ENCODE measurements at places on chromosomes 11 and 22.

DNA sequence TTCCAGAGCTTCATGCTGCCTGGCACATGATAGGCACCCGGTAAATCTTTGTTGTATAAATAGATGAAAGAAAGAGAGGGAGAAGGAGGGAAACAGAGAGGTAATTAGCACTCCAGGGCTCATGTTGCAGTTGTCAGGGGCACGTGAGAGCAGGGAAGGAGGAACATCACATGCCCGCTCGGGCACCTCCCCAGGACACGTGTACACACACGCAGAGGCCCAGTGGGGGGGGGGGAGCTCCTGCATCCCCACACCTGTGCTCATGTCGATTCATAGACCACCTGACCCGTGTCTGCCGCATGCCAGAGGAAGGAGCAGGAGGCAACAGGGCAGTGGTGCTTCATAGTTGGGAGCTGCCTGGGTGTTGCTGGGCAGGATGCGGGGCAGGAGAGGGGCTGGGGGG lies 37.1 kb upstream of the NNMT start:
- no peak for DNase-seq

GRCh38 chr11:12802418-12803085 lies 128.3 kb downstream of the TEAD1 start:
- DNase-seq, result no peak

GRCh38 chr22:37275622-37276021 lies 6.7 kb upstream of the CYTH4 start:
- no peak for DNase-seq

GRCh38 chr11:72637926-72638325 lies 36.3 kb downstream of the PDE2A start:
- no peak for DNase-seq

GRCh38 chr22:19722982-19723231 lies 432 bp upstream of the GP1BB start:
- DNase-seq, result no peak

- DNase-seq, result peak; percentile 27
Observed at GRCh38 chr11:14644226-14645014, 816 bp downstream of the PDE3B start.

DNA sequence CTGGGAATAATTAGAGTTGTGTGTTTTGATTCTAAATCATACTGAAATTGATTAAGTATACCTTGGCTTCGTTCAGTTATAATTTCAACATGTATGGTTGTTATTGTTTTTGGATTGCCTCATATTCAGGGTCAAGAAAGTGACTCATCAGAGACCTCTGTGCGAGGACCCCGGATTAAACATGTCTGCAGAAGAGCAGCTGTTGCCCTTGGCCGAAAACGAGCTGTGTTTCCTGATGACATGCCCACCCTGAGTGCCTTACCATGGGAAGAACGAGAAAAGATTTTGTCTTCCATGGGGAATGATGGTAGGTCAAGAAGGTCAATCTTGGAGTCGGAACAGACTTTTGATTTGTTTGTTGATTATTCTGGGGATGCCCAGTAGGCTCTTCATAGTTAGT lies 40.4 kb downstream of the KMT2A start:
- no peak for DNase-seq

GRCh38 chr22:33620085-33620484 lies 300.2 kb downstream of the LARGE1 start:
- DNase-seq, result no peak

GRCh38 chr11:19241260-19242178 lies 774 bp upstream of the E2F8 start:
- DNase-seq, result no peak

DNA sequence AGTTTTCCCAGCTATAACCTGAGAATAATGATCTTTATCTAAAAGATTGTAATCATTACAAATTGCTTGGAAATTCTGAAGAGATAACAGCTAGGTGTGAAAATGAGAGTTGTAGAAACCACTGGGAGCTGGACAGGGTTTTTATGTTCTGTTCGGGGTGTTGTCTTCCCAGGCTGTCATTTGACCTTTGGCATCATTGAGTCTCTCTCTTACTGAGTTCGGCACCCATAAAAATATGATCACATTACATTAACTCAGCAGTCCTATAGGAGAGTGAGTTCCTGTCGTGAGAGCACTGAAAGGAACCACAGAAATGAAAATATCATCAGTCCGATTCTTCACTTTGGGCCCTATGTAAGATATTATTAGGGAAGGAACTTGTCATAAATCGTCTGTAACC lies 29.3 kb downstream of the KIRREL3 start:
- DNase-seq, result no peak

- DNase-seq, result no peak
Observed at GRCh38 chr11:45423036-45423435, 136.9 kb upstream of the SYT13 start.

DNA sequence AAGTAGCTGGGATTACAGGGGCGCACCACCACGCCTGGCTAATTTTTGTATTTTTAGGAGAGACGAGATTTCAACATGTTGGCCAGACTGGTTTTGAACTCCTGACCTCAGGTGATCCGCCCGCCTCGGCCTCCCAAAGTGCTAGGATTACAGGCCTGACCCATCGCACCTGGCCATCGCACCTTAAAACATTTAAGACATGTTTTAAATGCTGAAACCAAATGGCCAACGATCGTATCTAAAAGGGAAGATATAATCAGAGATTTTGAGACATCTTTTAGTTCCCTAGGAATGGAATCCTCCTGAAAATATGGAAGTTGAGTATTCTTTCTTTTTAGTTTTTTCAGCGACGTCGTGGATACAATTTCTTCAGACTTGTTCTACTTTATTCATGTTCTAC lies 21.8 kb upstream of the APOBEC3A start:
- DNase-seq, result no peak

- DNase-seq, result peak; percentile 28
Observed at GRCh38 chr11:61696602-61697001, 16.4 kb downstream of the DAGLA start.

DNA sequence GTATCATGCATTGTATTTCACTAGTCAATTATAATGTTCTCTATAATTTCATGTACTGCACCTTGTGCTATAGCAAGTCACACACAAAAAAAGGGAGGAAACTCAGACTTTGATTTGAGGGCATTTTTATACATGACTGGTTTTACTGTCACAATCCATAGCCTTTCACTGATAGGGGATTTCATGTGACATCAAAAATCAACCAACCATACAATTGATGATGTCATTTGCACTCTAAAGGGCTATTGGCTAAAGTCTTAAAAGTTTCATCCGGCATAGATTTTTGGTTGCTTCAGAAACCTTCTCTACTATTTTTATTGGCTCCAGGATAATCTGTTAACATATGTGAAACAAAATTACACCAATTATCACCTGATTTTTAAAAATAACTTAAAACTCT lies 237.8 kb downstream of the DCDC1 start:
- no peak for DNase-seq

DNA sequence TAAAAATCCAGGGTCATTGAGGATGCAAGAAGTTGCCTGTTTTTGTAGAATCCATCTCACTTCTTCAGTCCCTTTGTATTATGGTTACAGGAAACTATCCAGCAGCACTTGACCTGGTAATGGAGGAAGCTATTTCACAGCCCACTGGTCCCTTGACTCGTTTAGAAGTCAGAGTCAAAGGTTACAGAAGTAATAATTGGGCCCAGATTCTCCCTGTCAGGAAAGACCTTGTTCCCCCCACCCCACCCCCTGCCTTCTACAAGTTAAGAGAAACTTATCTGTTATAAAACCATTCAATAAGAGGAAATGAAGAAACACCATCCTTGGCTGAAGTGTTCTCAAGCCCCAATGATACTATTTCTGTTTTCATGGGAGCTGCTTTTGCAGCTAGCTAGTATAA lies 65.8 kb downstream of the CSTPP1 start:
- no peak for DNase-seq

All from activated gamma-delta T cell (primary cell).